ENCODE measurements at places on chromosomes 1 and 21. TPM values are rescaled to one million over a fixed set of nuclear protein-coding genes. Genes with fewer than 3 reads are reported as not detected.

Gene ZMYM4
- 65.5 TPM for total RNA-seq

Gene IFNLR1
- 0.94 TPM for total RNA-seq

Gene CEPT1
- total RNA-seq = 26.9 TPM

Gene OR2T35
- total RNA-seq = not detected

Gene DHDDS
- 87.2 TPM for total RNA-seq

Gene SSR2
- total RNA-seq = 244 TPM

Gene SHE
- not detected for total RNA-seq

Gene THEM5
- total RNA-seq = not detected

Gene RGS16
- 4.3 TPM for total RNA-seq

Gene NBPF11
- total RNA-seq = 8.7 TPM

Gene SH3D21
- 16.3 TPM for total RNA-seq

Gene C1orf74
- 2.6 TPM for total RNA-seq

Gene HENMT1
- 2.2 TPM for total RNA-seq

Gene HSD3B1
- total RNA-seq = 2.8 TPM

Gene CD34
- total RNA-seq = 0.29 TPM

Gene CD244
- total RNA-seq = not detected

Gene LRRC3
- total RNA-seq = 5.6 TPM

Gene SPATA45
- total RNA-seq = 0.65 TPM

Gene CCDC185
- total RNA-seq = not detected

Gene BGLAP
- 0.66 TPM for total RNA-seq

Gene QSOX1
- total RNA-seq = 184 TPM

Gene AZIN2
- 10.1 TPM for total RNA-seq

Gene CD1B
- total RNA-seq = not detected

Gene SEMA4A
- total RNA-seq = 0.66 TPM

Gene F5
- 0.10 TPM for total RNA-seq

Gene LAD1
- total RNA-seq = 0.29 TPM

Gene PPFIA4
- 11.0 TPM for total RNA-seq

Gene S100A14
- 0.38 TPM for total RNA-seq

Gene ILDR2
- total RNA-seq = 9.3 TPM

Gene RUSC1
- 48.0 TPM for total RNA-seq

Gene A3GALT2
- not detected for total RNA-seq

Gene FCER1G
- total RNA-seq = 0.91 TPM

Gene AADACL3
- not detected for total RNA-seq

Gene TLCD4
- 0.99 TPM for total RNA-seq

Gene SH3BGRL3
- total RNA-seq = 324 TPM

Gene FCGR3A
- total RNA-seq = not detected

Gene MYOM3
- total RNA-seq = 1.0 TPM

Gene BATF3
- total RNA-seq = 2.5 TPM

Gene LRRC39
- total RNA-seq = 0.22 TPM
